Stimulated activated CD8-positive, alpha-beta memory T cell treated with anti-CD3 and anti-CD28 coated beads, Interleukin-2, amount 100 ng/mL, for 1 hour (primary cell): ENCODE measurements at places on chromosomes 7 and 10.

DNA sequence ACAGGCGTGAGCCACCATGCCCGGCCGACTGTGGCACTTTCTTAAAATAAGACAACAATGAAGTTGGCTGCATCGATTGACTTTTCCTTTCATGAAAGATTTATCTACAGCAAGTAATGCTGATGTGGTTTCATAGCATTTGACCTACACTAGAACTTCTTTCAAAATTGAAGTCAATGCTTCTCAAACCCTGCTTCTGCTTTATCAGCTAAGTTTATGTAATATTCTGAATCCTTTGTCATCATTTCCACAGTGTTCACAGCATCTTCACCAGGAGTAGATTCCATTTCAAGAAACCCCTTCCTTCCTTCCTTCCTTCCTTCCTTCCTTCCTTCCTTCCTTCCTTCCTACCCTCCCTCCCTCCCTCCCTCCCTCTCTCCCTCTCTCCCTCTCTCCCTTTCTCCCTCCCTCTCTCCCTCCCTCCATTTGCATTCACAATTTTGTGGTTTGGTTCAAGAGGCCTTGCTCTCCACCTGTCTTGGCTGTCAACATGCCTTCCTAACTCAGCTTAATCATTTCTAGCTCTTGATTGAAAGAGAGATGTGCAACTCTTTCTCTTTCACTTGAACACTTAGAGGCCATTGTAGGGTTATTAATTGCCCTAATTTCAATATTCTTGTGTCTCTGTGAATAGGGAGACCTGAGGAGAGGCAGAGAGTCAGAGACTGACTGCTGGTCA, 52.1 kb downstream of the HDAC9 start:
- no peak for DNase-seq

DNA sequence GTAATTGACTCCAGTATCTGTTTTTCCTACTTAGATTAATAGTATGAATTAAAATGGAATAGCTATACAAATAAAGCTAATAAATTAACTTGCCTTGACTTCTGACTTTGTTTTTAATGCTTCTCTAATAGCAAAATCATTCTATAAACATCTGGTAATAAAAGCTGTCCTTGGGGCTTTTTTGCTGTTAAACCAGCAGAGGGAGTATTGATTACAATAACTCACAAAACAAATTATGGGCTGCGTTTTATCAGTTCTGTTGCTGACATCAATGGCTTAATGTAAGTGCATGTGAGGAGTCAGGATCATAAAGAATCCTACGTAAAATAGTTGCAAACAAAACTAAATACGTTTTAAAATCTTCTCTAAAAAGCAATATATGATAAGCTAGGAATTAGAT, 667.8 kb downstream of the PCDH15 start:
- DNase-seq, result no peak

DNA sequence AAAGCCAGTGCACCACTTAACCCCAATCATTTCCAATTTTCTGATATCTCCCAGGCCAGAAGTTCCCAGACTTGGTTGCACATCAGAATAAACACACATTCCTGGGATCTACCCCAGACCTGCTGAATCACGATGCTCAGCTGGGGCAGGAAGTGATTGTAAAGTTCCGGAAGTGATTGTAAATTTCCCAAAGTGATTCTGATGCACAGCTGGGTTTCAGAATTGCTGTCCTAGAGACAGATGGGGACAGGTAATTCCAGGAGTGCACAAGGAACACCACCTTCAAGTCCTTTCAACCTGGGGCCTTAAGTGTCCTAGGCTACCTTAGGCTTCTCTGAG, 104.2 kb upstream of the EEPD1 start:
- no peak for DNase-seq

- DNase-seq, result no peak
These were observed 54.5 kb downstream of the TSPAN15 start for GRCh38 chr10:69505636-69506318.

DNA sequence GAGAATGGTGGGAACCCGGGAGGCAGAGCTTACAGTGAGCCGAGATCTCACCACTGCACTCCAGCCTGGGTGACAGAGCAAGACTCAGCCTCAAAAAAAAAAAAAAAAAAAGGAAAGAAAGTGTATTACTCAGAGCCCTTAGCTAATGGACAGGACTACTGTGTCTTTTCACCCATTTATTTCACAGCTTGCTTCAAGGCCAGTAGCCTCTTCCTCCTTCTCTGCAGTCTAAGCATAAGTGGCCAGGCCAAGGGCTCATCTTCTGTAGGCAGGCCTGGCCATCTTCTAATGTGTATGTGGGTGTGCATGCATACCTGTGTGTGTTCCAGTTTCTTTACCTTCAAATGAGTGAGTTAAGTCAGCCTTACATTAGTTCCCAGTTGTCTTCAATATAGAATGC, 94.8 kb upstream of the GDF10 start:
- no peak for DNase-seq

GRCh38 chr7:155211173-155211572, 86.5 kb upstream of the INSIG1 start:
- DNase-seq, result no peak

DNA sequence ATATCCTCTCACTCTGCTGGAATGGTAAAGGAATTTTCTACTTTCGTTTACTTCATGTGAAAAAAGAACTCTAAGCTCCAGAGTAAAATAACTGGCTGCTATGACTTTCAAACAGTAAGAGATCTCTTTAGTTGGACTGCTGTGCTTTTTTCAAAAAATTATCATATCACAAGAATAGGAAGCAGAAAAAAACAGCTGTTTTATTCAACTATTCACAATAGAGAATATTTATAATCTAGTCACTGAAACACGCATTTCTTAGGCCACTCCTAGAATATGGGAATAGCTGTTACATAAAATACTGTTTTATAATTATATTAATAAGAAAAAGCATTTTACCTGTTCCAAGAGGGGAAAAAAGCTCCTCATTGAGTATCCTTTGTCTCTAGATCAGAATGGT, 29.7 kb downstream of the NOC3L start:
- DNase-seq, result no peak

GRCh38 chr10:125953778-125954385, 57.5 kb downstream of the FANK1 start:
- no peak for DNase-seq

DNA sequence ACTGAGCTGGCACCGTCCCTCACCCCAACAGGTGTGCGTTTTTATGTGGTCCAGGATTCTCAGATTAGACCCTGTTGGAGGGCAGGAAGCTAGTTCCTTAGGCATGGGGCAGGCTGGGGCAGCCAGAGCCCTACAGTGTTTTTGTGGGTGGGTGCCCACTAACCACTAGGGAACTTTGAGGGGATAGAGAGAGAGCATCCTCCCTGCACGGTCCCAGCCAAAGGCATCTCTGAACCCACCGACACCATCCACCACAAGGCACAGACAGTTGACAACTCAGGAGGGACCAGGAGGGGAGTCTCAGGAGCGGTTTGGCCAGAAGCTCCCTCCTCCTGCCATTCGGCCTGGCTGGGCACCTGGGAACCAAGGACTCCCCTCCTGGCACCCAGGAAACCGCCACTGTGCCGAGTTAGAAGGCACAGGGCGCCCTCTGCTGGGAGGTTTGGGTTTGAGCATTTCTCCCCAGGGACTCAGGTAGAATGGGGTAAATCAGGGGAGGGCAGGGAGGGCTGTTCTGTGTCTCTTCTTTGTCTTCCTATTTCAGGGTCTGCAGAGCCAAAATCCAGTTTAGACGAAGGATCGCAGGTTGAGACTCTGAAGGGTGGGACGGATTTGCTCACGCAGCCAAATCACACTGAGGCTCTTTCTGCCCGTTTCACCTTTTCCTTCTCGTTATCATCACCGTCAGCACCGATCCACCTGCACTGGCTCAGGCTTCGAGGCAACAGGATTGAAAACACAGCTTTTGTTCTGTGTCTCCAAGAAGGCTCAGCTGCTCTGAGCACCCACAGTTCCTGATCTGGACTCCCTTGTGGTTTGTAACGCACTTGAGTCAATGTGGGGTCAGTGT, 84.8 kb upstream of the COL13A1 start:
- DNase-seq, result peak; percentile 5

- DNase-seq, result no peak
These were observed 102.0 kb downstream of the HIF1AN start for GRCh38 chr10:100637785-100638184.

DNA sequence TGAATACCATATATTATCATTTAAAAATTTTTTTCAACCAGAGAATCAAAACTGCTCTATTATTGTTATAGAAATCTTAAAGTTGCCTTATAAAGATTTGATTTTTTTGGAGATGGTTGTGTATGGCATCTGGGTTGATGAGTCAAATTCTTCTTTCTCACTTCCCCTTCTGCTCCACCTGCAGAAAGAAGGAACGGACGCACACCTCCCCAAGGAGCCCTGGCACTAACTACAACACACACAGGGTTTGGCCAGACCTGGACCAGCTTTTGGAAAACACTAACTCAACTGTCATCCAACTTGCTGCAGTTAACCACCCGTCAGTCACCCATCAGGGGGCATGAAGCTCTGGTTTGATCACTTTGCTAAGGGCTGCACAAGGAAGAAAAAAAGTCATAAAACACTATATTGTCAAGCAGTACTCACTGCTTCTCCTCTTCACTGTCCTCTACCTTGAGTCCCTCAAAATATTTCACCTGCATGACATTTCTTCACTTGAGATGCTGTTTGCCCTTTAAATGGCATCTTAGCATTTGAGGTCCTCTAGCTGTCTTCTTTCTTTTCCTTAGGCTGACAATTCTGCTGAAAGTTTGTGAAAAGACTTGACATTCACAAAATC, 266.7 kb upstream of the PHF14 start:
- DNase-seq, result no peak

- no peak for DNase-seq
These were observed 98.0 kb downstream of the MAD1L1 start for GRCh38 chr7:2134740-2135139.

- no peak for DNase-seq
These were observed 13.4 kb downstream of the ANKRD16 start for GRCh38 chr10:5876181-5876768.

DNA sequence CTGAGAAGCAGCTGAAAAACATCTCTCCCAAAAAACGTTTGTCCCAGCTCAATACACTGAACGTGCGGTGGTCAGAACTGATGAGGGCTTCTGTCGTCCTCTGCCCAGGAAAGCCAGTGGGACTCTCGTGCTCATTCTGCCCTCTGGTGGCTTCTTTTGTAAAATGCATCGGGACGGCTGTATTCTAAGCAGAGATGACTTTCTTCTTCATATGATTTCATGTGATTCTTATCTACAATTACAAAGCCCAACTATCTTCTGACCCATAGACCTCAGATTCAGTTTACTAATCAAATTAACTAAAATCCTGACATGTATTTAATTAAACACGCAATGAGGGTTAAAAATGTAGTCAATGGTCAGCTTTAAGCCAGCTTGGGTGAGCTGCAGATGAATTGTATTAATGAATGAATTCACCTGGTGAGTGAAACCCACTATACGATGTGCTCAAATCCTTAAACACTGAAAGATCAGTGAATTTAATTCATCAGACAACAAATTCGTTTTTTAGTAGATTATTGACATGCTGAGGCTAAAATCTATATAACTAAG, 117.6 kb upstream of the FAM204A start:
- DNase-seq, result peak; percentile 24

DNA sequence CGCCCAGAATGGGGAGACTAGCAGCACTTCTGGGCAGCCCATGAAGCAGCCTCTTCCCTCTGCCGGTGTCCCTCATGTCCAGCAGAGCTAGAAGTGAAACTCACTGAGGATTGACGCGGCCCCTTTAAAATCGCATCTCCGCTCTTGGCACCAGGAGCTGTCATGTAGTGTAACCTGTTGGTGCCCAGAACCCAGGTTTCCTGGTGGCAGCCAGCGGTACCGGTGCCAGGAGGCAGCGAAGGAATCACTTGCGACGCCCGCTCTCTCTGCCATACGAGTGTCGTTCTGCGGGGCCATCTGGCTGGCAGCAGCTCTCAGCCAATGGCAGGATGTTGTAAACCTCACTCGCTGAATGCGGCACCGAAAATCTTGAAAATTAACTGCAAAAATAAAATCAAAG, 82.7 kb downstream of the CUX1 start:
- no peak for DNase-seq

DNA sequence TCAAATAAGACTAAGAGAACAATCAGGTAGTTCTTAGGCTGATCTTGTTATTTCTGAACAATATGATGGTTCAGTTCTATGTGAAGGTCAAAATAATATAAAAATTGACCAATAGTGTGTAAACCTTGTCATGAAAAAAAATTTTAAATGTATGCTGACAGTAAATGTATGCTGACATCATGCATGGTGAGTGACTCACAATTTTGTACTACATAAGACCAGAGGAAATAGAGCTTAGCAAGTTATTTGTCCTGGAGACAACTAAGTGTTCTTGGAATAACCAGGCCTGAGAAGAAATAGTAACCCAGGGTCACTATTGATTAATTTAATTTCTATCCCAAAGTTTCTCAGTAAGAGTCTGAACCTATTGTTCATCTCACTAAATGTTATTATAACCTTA, 182.2 kb upstream of the PCDH15 start:
- DNase-seq, result no peak

DNA sequence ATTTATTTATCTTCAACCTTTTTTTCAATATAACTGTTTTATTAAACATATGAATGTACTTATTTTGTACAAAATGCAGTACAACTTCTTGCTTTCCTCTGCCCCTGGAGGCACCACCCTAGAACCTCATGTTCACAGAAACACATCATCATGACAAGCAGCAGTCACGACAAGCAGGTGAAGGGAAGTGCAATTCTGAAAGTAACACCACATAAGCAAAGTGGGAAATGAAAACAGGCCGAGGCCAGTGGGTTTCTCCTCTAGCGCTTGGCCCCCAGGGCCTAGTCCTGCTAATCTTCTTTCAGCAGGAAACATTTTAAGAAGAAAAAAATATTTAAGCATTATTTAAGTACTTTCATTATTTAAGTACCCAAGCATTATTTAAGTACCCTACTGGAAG, 598.1 kb downstream of the SH2D4B start:
- DNase-seq, result no peak

GRCh38 chr7:96303105-96303685, 18.7 kb downstream of the SLC25A13 start:
- no peak for DNase-seq

DNA sequence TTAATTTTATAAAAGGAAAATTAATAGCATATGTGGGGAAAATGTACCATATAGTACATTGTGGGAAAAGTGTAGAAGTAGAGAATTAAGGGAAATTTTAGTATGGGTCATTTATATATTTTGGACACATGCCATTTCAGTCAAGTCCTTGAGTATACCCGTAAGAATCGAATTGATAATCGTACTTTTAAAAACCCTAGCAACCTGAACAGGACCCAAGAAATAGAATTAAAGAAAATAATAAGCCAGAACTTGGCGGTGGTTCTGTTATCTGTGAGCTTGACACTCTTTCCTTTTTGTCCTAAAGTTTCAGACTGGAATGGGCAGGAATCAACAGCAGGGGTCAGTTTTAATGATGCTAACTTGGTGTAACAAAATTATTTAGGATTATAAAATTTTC, 221.0 kb downstream of the CDK14 start:
- no peak for DNase-seq

DNA sequence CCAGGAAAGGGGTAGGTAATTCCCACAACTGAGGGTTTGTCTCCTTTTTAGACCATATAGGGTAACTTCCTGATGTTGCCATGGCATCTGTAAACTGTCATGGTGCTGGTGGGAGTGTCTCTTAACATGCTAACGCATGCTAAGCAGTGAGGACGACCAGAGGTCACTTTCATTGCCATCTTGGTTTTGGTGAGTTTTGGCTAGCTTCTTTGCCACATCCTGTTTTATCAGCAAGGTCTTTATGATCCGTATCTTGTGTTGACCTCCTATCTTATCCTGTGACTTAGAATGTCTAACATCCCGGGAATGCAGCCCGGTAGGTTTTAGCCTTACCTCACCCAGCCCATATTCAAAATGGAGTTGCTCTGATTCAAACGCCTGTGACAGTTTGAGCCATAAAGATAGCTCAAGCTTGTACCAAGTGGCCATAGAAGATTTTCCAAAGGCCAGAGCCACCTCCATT, 176.0 kb upstream of the NAMPT start:
- no peak for DNase-seq

GRCh38 chr7:137903382-137904169, 56.8 kb upstream of the DGKI start:
- peak; percentile 26 for DNase-seq
